Left ventricle myocardium superior (tissue), 1 donor: ENCODE measurements at places on chromosomes 13 and 19.
A peak's percentile ranks its signal among the peaks of the same experiment; 100 is the strongest.

GRCh38 chr13:34174671-34175145 is 356.8 kb downstream of the RFC3 start:
- DNase-seq = no peak

GRCh38 chr13:40664350-40665125 is 1.9 kb downstream of the FOXO1 start:
- DNase-seq = peak; percentile 92

GRCh38 chr13:100439247-100439970 is 149.2 kb downstream of the GGACT start:
- no peak for DNase-seq

- no peak for DNase-seq
Observed at GRCh38 chr19:2436926-2437325, 9.5 kb upstream of the TIMM13 start.

DNA sequence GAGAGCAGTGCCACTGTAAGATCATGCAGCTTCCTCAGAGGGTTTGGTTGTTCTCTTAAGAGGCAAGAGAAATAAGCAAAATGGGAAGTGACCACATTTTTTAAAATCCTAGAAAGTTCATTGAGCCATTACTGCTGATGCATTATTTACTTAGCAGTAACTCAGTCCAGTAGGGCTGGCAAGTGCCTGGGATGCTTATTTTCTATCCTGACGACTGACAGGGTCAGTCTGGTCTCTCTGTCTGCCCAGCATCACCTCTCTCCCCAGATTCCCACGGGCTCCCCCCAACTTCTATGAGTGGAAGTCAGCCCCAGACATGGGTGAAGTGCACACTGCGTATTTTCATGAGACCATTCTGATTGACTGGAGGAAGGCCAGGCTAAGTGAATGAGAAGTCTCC is 10.4 kb downstream of the SHISA2 start:
- no peak for DNase-seq

DNA sequence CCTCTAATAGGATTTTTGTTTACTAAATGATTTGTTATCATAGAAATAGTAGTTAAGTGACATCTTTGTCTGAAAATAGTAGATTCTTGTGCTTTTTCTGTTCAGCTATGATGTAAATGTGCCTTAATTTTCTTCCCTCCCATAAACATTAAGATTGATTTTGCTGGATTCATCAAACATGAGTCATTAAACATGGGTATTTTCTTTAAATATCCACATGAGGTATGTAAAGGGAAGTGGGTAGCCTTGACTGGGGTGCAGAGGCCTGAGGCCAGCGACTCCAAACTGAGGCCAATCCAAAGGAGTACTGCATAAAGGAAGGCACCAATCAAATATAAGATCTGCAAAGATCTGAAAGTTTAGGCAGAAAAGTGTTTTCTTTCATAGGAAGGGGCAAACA is 3.7 kb downstream of the ZNF136 start:
- DNase-seq = no peak

DNA sequence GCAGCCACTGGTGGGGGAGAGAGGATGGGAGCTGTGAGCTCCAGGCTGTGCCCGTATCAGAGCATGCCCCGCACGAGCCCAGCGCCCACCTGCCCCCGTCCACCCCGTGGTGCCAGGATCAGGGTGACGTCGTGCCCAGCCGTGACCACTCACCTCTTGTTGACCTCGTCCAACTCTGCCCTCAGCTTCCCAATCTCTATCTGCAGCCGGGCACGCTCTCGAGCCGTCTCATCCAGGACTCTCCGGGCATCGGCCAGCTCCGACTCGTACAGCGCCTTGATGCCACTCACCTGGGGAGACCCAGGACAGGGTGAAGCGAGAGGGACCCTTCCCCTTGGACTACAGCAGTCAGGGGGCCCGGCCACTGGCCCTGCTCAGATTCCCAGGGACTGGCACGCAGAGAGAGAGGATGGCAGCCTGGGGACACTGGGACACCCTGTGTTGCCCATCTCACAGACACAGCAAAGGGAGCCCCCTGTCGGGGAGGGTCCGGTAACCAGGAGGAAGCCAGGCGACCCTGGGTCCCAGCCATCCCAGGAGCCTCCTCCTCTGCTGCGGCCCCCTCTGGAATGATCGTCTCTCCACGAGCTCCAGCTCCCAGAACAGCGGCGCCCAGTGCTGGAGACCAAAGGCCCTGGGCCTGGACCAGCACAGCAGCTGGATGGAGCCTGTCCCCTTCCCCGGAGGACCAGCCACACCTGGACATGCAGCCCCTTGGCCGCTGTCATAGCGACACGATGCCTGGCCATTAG is 12.3 kb downstream of the LMNB2 start:
- DNase-seq = no peak

- DNase-seq = no peak
Observed at GRCh38 chr19:46107371-46107770, 17.1 kb downstream of the IGFL3 start.

DNA sequence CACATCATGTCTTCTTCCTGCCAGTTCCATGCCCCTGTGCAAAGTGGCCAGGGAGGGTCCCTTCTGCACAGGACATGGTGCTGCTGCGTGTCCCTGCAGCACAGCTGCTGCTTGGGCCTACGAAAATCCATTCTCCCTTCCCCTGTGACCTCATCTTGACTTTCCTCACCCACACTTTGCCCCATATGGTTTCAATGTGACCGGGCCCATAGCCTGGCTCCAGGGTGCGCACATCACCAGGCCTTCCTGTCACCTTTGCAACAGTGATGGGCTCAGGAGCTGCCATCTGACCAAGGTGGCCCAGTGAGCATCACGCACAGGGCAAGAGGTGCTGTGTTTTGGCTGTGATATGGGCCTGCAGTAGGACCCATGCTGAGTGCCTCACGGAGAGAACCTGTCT is 10.8 kb downstream of the PPP1R12C start:
- DNase-seq = no peak

GRCh38 chr13:101660711-101661110 is 208.2 kb downstream of the ITGBL1 start:
- no peak for DNase-seq

DNA sequence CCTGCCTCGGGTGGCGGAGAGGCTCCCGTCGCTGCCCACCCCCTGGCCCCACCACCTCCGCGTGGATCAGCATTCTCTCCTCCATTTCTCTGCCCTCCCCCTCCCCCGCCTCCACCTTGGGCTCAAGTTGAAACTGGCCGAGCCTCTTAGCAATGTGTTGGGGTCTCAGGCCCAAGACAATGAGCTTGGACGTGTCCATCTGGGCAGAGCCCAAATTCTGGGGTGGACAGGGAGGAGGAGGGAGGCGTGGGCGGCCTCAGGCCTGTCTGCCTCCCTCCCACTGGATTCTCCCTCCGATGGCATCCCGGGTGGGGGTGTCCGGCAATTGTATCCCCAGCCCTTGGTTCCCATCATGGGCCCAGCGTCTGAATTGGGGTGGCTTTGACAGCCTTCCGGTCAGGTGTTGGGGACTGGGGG is 1.2 kb downstream of the CELF5 start:
- no peak for DNase-seq

DNA sequence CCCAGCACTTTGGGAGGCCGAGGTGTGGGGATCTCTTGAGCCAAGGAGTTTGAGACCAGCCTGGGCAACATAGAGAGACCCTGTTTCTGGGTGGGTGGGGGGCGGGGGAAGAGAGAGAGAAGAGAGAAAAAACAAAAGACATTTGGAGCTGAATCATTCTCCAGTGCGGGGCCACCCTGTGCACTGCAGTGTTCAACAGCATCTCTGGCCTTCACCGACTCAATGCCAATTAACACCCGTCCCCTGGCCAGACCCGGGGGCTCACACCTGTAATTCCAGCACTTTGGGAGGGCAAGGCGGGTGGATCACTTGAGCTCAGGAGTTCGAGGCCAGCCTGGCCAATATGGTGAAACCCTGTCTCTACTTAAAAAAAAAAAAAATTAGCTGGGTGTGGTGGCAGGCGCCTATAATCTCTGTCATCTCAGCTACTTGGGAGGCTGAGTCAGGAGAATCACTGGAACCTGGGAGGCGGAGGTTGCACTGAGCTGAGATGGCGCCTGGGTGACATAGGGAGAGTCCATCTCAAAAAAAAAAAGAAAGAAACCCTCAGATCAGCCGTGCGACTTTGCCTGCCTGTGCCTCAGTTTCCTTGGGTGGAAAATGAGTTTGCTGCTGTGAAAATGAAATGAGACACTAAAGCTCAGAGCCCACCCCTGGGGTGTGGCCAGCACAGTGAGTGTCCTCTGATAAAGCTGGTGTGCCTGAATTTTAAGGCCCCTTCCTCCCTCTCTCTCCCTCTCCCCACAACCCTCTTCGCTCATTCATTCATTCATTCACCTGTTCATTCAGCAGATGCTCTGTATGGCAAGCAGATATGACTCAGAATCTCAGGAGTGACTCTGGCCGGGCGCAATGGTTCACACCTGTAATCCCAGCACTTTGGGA is 6.4 kb downstream of the KLF2 start:
- DNase-seq = no peak

DNA sequence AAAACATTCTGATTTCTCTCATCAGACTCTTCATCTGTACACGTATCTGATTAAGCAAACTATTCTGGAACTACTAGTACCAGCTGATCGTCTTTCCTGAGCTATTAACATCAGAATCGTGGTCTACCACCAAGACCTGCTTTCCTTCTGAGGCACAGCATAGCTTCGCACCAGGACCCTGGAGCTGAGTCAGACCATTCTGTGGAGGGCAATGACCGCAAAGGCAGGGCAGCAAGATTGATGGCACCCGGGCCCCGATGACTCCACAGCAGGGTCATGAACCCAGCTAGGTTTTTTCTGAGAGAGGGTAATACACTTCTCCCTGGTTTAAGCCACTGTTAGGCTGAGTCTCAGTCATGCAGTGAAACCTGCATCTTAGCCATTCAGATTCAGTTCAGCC is 158.7 kb upstream of the GPR12 start:
- no peak for DNase-seq

- DNase-seq = peak; percentile 84
Observed at GRCh38 chr19:38250821-38251563, 5.2 kb downstream of the PPP1R14A start.

GRCh38 chr19:44878120-44878865 is 12.8 kb upstream of the TOMM40 start:
- no peak for DNase-seq

- no peak for DNase-seq
Observed at GRCh38 chr19:49403404-49404187, 15.5 kb downstream of the KASH5 start.
